ENCODE measurements at places on chromosomes 16 and 17. TPM values are rescaled to one million over a fixed set of nuclear protein-coding genes. Genes with fewer than 3 reads are reported as not detected.

Gene DRC7
- not detected for total RNA-seq

DNA sequence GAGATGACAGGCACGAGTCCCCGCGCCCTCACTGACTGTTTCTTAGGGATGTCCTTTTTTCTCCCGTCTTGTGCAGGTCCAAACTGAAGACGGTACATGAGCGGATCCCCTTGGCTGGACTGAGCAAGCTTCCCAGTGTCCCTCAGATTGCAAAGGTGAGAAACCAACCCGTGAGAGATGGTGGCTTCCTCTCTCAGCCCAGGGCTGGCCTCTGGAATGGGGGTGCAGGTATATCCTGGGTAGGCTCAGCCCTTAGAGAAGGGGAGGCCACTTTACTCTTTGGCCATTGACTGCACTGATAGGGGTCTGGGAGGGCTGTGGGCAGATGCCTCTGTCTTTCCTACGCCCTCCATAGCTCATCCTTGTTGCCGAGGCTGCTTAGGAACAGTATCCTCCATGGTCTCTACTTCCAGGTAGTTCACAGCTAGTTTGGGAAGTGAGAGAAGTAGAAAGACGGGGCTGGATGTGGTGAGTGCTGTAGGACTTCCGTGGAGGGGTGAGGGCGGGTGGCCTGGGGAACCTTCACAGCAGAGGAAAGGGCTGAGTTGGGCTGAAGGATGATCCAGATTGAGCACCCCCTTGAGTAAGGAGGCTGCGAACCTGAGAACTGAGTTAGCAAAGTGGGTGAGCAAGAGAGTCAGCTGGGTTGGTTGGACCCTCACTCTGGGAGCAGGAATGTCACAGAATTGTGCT, 83.0 kb downstream of the OR1D5 start:
- no peak for DNase-seq

Gene PIPOX
- total RNA-seq = 1.8 TPM

GRCh38 chr17:57861000-57861789, 11.4 kb upstream of the MRPS23 start:
- peak; percentile 87 for DNase-seq

Gene GAS7
- 3.6 TPM for total RNA-seq

GRCh38 chr16:84459941-84460405, 44.5 kb downstream of the MEAK7 start:
- DNase-seq = peak; percentile 68

Gene KRT33A
- not detected for total RNA-seq

GRCh38 chr17:15255713-15256454, 9.2 kb downstream of the PMP22 start:
- DNase-seq = peak; percentile 91

DNA sequence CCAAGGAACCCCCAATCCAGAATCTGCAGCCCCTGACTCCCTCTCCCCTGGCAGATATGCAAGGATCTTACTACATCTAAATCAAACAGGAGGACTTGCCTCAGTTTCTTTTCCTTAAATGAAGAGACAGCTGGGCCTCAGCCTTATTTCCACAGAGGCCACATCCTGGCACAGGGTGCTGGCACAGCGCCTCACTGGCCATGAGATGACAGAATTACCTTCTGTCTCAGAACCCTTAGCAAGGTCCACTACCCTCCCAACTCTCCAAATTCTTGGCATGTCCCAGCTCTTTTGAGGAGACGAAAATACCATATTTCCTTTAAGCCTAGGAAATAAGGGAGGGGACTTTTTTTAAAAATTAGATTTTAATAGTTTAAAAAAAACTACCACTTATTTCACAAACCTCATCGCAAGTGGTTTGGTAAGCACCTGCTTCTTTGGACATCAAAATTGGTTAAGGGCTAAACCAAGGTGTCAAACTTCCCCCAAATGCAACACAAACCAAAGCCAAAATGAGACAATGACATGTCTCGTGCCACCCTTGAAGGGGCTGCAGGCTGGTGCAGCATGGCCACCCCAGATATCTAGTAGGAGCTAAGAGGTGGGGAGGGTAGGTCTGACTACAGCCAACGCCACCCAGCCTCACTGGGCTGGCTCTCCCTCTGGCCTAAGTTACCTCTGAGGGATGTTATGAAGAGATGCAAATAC, 25.3 kb downstream of the FAM117A start:
- DNase-seq = no peak

Gene HSBP1
- total RNA-seq = 25.0 TPM

Data from osteoblast (primary cell).